ENCODE measurements at places on chromosomes 1 and 21. TPM values are rescaled to one million over a fixed set of nuclear protein-coding genes. Genes with fewer than 3 reads are reported as not detected.

GRCh38 chr1:239630767-239631166 is 244.4 kb downstream of the CHRM3 start:
- H3K27ac ChIP-seq, result no peak overlapping the region
- no peak overlapping the region for H3K4me3 ChIP-seq
- H3K27me3 ChIP-seq, result no peaks in the 10 kb centered on the region
- H3K36me3 ChIP-seq, result no peaks in the 10 kb centered on the region
- no peak for DNase-seq
- H3K4me1 ChIP-seq, result no peaks in the 10 kb centered on the region

- no peak for DNase-seq
- H3K4me1 ChIP-seq, result no peaks in the 10 kb centered on the region
- H3K36me3 ChIP-seq, result no peaks in the 10 kb centered on the region
- no peak overlapping the region for H3K4me3 ChIP-seq
- H3K27ac ChIP-seq, result no peak overlapping the region
Measured at GRCh38 chr1:48869116-48869893, 92.6 kb upstream of the BEND5 start.

GRCh38 chr1:235002706-235003300 is 125.8 kb downstream of the TOMM20 start:
- H3K27ac ChIP-seq, result no peak overlapping the region
- DNase-seq, result peak; percentile 43
- no peak overlapping the region for H3K4me3 ChIP-seq
- H3K4me1 ChIP-seq, result no peaks in the 10 kb centered on the region
- no peaks in the 10 kb centered on the region for H3K36me3 ChIP-seq

The HSPB7 gene
- total RNA-seq, result 1.2 TPM

The PLA2G2C gene
- not detected for total RNA-seq

The CLCA4 gene
- not detected for total RNA-seq

- no peak for DNase-seq
- H3K36me3 ChIP-seq, result no peaks in the 10 kb centered on the region
- no peak overlapping the region for H3K4me3 ChIP-seq
- no peak overlapping the region for H3K27ac ChIP-seq
- H3K27me3 ChIP-seq, result no peaks in the 10 kb centered on the region
Measured at GRCh38 chr1:158425027-158425426, 1.0 kb downstream of the OR10K2 start.

GRCh38 chr21:39673163-39673562 is 60.4 kb downstream of the B3GALT5 start:
- no peaks in the 10 kb centered on the region for H3K36me3 ChIP-seq
- peaks cover 3% of the 10 kb centered on the region for H3K27me3 ChIP-seq
- H3K27ac ChIP-seq, result no peak overlapping the region
- DNase-seq, result no peak
- H3K4me1 ChIP-seq, result no peaks in the 10 kb centered on the region
- H3K4me3 ChIP-seq, result no peak overlapping the region

The LEFTY2 gene
- total RNA-seq, result not detected

- DNase-seq, result no peak
- H3K27me3 ChIP-seq, result no peaks in the 10 kb centered on the region
- H3K36me3 ChIP-seq, result no peaks in the 10 kb centered on the region
- no peaks in the 10 kb centered on the region for H3K4me1 ChIP-seq
Measured at GRCh38 chr1:49060766-49061165, 284.1 kb upstream of the BEND5 start.

DNA sequence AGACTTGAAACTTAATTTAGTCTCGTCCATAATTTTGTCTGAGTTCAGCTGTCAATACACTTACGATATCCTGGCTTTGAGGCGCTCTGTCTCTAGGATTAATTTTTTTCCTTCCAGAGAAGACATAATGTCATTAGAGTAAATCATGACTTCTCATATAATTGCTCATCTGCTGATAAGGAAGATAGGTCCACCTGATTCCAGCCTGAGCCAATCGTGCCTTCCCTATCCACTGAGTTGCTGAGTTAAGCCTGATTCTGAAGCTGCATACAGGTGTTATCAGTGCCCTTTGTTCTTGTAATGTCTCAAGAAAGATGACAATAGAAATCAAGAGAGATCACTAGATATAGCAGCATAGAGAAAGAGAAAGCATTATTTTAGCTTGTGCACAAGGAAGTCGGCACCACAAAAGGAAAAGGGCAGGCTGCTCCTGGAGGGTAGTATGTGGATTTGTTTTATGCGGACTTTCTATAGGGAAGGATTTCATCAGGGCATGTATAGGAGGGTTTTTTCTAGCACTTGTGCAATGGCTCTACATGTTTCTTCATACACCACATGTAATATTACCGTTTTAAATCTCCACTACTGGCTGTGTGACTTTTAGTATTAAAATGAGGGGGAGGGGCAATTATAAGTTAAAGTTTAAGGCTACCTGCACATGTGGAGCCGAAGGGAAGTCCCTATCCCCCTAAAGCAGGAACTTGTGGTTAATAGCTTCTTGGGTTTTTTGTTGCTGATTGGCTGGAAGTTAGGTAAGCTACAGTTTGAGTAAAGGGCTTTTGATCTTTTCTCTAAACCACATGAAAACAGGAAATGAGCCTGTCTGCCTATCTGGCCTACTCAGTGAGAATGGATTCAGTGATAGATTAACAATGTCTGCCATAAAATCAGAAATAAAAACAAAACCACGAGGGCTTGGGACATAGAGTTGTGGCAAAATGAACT is 133.4 kb downstream of the PLPPR5 start:
- H3K27ac ChIP-seq, result no peak overlapping the region
- H3K4me1 ChIP-seq, result no peaks in the 10 kb centered on the region
- no peak overlapping the region for H3K4me3 ChIP-seq
- no peaks in the 10 kb centered on the region for H3K36me3 ChIP-seq
- H3K27me3 ChIP-seq, result no peaks in the 10 kb centered on the region

The NTNG1 gene
- not detected for total RNA-seq

GRCh38 chr21:15208786-15209185 is 144.0 kb upstream of the NRIP1 start:
- no peaks in the 10 kb centered on the region for H3K4me1 ChIP-seq
- H3K36me3 ChIP-seq, result no peaks in the 10 kb centered on the region
- no peaks in the 10 kb centered on the region for H3K27me3 ChIP-seq
- H3K4me3 ChIP-seq, result no peak overlapping the region
- no peak for DNase-seq
- no peak overlapping the region for H3K27ac ChIP-seq

The CLCNKA gene
- total RNA-seq, result not detected

The DNALI1 gene
- total RNA-seq, result 4.1 TPM

The BARHL2 gene
- not detected for total RNA-seq

DNA sequence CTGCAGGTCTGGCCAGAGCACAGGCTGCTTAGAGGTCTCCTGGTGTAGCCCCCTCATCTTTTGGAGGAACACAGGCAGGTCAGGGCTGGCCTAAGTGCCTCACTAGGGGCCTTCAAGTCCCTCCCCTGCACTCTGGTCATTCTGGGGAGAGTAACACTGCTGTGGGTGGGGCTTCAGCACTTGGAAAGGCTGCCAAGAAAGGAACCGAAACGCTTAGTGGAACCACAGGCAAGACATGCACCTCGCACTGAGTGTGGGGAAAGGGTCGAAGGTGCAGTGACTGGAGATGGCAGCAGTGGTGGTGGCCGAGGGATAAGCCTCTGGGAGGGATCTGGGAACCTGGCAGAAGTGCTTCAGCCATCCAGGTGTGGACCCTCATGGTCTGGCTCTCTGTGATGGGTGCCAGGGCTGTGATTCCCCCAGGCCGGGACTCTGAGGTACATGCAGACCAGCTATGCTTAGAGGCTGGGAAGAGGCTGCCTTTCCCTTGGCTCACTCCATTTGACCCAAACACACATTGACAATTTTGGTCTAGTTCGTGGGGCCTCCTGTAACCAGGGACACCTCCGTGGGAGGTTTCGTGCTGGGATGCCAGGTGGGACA is 182.9 kb upstream of the CSF3R start:
- no peaks in the 10 kb centered on the region for H3K36me3 ChIP-seq
- H3K27ac ChIP-seq, result no peak overlapping the region
- H3K4me3 ChIP-seq, result no peak overlapping the region

GRCh38 chr1:110501488-110502132 is 17.4 kb downstream of the KCNA10 start:
- no peak overlapping the region for H3K27ac ChIP-seq
- no peaks in the 10 kb centered on the region for H3K36me3 ChIP-seq
- no peaks in the 10 kb centered on the region for H3K27me3 ChIP-seq
- no peaks in the 10 kb centered on the region for H3K4me1 ChIP-seq
- no peak overlapping the region for H3K4me3 ChIP-seq

The GUCA2A gene
- not detected for total RNA-seq

The EDARADD gene
- total RNA-seq, result 0.26 TPM

- H3K36me3 ChIP-seq, result no peaks in the 10 kb centered on the region
- H3K27ac ChIP-seq, result no peak overlapping the region
- no peaks in the 10 kb centered on the region for H3K4me1 ChIP-seq
Measured at GRCh38 chr1:237473854-237474253, 416.9 kb downstream of the ZP4 start.

- H3K4me1 ChIP-seq, result peaks cover 4% of the 10 kb centered on the region
- no peak for DNase-seq
- no peaks in the 10 kb centered on the region for H3K27me3 ChIP-seq
- no peaks in the 10 kb centered on the region for H3K36me3 ChIP-seq
- H3K4me3 ChIP-seq, result no peak overlapping the region
Measured at GRCh38 chr1:209767706-209768105, 11.9 kb downstream of the TRAF3IP3 start.

DNA sequence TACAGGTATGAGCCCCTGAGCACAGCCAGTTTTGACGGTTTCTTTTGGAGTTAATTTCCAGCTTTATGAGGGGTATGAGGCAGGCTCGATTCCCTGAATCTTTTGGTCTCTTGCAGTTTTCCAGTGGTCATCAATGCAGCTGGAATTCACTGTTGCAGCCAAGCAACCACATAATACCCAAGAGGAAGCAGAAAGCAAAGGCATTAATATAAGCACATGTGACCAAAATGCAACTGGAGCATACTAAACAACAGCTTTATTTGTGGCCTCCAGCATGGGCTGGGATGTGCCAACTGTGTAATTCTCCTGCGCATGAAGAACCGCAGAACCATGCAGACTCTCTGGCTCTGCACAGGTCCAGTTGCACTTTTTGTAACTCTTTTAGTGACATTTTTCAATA is 33.0 kb downstream of the DSCAM start:
- H3K4me1 ChIP-seq, result no peaks in the 10 kb centered on the region
- no peak overlapping the region for H3K4me3 ChIP-seq
- H3K36me3 ChIP-seq, result no peaks in the 10 kb centered on the region
- DNase-seq, result no peak

DNA sequence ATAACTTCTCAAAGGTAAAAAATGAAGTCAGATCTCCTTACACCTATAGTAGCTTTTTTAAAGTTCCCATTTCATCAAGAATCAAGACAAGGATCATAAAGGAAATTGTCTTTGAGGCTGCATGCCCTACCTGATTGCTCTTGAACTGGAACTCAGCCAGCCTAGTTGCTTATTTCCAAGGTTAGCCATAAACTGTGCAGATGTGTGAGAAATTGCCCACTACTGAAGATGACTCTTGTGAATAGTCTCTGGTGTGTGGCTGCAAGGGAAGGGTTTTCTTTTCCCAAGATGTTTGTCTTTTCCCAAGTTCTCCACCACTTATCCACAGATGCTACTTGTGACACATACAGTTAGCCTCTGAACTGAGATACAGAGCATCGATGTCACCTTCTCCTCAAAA is 81.7 kb upstream of the DUSP10 start:
- no peak for DNase-seq
- no peaks in the 10 kb centered on the region for H3K27me3 ChIP-seq
- H3K27ac ChIP-seq, result no peak overlapping the region
- no peak overlapping the region for H3K4me3 ChIP-seq
- H3K4me1 ChIP-seq, result no peaks in the 10 kb centered on the region
- H3K36me3 ChIP-seq, result no peaks in the 10 kb centered on the region
